ENCODE measurements at places on chromosomes 13 and 19.

DNA sequence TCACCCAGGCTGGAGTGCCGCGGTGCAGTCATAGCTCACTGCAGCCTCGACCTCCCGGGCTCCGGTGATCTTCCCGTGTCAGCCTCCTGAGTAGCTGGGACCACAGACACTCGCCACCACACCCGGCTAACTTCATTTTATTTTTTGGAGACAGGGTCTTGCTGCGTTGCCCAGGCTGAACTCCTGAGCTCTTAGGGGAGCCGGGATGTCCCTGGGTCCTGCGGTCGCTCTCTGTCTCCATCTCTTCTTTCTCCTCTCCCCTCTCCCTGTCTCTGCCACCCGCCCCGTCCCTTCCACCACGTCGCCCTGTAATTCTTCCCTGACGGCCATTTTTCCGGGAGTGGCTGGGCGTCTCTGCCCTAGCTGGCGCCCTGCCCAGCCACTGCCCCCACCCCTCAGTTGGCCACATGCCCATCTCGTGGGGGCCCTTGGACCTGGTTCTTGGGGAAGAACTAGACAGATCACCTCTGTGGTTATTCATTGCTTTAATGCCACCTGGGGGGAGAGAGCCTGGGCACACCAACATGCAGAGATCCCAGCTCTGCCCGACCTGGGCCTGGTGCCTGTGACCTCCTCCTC lies 18.9 kb downstream of the ARID3A start:
- no peak for DNase-seq

DNA sequence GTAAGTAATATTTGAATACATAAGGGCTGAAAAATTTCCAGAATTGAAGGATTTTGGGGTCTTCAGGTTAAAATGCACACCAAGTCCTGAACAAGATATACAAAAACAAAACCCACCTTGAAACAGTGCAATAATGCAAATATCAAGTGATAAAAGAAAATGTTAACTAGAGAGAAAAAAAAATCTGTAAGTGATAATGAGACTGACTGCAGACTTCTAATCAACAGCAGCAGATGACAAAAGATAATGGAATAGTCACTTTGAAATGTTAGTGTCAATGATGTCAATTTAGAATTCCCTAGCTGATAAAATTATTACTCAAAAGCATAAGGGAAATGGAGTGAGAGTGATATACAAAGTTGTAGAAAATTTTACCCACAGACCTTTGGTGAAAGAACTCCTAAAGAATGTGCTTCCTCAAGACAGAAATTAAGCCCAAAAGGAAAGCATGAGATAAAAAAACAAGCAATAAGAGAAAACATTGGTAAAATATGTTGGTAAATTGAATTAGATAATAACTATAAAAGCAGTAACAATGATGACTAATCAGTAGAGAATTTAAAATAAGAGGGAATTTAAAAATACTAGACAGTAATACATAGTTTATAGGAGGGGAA lies 12.4 kb upstream of the DGKH start:
- no peak for DNase-seq

DNA sequence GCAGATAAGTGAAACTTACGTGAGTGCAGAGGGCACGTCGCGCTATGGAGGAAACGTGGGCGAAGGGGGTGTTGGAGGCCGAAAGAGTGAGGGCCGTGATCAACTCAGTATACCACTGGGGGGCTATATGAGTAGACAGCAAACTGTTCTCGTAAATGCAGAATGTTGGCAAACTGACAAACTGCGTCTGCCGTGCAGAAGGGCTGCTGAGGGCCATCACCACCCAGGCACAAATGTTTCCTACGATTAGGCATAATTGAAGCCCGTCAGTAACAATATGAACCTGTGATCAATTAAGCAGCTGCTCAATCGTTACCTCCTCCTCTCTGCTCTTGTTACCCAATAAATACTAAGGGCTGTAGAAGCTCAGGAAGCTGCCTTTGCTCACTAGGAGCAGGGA lies 17.3 kb upstream of the MADCAM1 start:
- DNase-seq, result no peak

- DNase-seq, result no peak
Measured at GRCh38 chr13:40043764-40044163, 388.3 kb downstream of the COG6 start.

DNA sequence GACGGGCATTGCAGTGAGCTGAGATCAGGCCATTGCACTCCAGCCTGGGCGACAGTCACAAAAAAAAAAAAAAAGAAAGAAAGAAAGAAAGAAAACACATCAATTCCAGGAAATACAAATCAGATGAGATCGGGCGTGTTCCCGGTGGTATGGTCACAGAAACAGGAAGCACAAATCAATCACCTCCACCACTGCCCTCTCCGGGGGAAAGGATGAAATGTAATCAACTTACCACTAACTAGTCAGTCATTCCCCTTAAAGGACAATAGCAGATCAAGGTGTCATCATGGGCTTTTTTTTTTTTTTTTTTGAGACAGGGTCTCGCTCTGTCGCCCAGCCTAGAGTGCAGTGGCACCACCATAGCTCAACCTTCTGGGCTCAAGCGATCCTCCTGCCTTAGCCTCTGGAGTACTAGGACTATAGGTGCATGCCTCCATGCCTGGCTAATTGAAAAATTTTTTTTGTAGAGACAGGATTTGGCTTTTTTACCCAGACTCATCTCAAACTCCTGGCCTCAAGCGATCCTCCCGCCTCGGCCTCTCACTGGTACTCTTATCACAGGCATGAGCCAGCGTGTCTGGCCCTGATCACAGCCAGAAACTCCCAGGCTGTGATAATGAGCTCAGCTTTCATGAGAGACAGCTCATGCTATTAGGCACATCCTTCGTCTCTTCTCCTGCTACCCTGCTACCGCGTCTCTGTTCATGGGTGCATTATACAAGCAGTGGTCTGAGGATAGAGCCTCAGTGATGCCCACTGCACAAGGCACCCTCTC lies 6.8 kb upstream of the DPRX start:
- DNase-seq, result no peak

DNA sequence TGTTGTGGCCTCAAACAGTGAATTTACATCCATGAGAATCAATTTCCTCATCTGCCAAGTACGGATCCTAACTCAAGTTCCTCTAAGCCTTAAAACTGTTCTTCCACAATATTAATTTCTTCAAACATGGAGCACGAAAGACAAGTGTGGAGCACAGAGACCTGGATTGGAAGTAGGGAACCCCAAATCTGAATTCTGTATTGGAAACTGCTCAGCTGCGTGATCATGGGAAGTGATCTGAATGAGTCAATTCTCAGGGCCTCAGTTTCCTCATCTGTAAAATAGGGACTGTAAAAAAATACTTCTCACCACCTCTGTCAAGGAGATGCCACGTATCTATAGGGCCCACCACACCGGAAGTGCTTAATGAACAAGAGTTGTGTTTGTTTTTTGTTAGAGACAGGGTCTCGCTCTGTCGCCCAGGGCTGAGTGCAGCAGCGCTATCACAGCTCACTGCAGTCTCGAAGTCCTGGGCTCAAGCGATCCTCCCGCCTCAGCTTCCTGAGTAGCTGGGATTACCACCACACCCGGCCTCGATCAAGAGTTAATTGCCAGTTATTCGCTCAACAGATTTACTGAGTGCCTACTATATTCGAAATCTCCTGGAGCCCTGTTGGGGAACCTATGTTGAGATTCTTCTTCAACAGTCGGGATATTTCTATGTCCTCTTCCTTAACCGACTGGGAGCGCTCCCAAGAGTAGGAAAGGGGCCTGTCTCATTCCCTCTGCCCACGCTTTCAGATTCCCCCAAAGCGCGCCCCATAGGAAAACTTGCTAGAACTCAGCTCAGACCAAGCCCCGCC lies 1.6 kb downstream of the SERTAD3 start:
- DNase-seq, result peak; percentile 32

DNA sequence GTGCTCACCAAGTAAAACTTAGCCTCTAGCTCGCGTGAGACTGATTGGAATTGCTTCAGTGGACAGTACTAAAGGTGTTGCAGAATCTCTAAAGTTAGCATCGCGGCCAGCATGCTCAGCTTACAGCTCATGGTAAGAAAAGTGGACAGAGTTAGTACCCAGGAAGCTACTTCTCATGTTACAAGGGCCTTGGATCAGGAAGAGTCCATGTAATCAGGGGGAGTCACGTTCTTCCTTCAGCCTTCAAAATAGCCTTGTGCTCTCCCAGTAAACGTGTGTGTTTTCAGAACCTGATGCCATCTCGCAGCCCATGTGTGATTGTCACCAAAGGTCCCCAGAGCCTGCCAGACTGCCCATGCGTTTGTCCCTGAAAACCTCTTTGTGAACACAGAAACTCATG lies 195.8 kb upstream of the RNF113B start:
- DNase-seq, result no peak

- DNase-seq, result peak; percentile 90
Measured at GRCh38 chr19:873084-873483, 13.6 kb downstream of the CFD start.

DNA sequence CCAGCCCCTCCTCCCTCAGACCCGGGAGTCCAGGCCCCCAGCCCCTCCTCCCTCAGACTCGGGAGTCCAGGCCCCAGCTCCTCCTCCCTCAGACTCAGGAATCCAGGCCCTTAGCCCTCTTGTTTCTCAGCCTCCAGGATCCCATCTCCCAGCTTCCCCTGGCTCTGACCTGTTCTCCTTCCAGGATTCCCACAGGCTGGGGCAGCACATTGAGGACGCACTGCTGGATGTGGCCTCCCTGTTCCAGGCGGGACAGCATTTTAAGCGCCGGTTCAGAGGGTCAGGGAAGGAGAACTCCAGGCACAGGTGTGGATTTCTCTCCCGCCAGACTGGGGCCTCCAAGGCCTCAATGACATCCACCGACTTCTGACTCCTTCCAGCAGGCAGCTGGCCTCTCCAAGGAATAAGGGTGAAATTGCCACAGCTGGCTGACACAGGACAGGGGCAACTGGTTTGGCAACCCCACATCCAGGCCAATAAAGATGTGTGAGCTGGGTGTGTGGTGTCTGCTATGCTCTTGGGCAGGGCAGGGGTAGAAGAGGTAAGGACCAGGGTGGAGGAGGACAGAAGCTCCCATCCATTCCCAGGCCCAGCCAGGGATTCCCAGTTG lies 22.4 kb downstream of the CPT1C start:
- DNase-seq, result no peak

- DNase-seq, result no peak
Measured at GRCh38 chr19:31659897-31660210, 310.6 kb upstream of the TSHZ3 start.

- DNase-seq, result no peak
Measured at GRCh38 chr19:10344780-10345179, 5.4 kb upstream of the ICAM3 start.

DNA sequence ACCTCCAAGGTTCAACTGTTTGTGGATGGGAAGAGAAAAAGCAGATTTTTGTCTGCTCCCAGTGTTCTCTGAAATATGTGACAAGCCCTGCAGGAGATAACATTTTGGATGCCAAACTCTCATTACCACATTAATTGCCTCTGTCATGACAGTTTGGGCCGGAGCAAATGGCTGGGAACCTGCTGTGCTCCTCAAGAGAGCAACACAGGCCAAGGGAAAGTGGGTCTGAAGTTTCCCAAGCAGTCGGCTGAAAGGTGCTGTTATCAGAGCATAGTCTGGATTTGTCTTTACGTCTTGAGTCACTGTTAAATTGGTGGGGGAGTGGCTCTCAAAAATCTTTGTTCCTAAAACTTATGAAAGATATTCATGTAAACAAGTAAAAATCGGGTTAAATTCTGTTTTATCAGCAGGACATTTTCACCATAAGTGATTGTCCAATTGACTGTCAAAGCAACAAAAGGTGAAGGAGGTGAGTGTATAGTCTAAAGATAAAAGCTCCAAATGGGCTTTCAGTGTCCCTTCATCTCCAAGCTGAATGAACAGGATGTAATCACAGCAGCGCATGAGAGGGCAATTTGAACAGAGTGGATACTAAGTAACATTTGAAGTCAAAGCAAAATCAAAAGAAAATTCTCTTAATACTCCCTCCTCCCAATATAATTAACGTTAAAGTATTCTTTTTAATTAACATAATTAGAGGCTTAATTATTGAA lies 844.8 kb downstream of the PCDH17 start:
- no peak for DNase-seq

GRCh38 chr13:60047918-60048317 lies 115.8 kb downstream of the DIAPH3 start:
- DNase-seq, result no peak

DNA sequence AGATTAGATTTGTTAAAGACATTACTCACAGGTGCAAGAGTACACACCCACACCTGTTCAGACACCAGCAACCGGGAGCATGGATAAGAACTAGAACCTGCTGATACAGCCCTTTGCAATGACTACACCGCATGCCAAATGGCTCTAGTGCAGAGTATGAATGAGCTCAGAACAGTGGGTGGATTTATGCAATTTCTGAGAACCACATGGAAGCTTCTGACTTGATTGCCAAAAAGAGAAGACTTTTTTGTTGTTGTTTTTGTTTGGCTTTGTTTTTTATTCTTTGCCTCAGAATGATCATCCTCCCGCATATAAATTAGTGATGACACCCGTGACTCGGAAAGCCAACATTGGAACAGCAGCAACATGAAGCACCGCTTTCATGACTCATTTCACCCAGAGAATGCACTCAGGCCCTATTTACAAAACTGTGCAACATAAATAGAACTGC lies 77.4 kb upstream of the LRCH1 start:
- no peak for DNase-seq

DNA sequence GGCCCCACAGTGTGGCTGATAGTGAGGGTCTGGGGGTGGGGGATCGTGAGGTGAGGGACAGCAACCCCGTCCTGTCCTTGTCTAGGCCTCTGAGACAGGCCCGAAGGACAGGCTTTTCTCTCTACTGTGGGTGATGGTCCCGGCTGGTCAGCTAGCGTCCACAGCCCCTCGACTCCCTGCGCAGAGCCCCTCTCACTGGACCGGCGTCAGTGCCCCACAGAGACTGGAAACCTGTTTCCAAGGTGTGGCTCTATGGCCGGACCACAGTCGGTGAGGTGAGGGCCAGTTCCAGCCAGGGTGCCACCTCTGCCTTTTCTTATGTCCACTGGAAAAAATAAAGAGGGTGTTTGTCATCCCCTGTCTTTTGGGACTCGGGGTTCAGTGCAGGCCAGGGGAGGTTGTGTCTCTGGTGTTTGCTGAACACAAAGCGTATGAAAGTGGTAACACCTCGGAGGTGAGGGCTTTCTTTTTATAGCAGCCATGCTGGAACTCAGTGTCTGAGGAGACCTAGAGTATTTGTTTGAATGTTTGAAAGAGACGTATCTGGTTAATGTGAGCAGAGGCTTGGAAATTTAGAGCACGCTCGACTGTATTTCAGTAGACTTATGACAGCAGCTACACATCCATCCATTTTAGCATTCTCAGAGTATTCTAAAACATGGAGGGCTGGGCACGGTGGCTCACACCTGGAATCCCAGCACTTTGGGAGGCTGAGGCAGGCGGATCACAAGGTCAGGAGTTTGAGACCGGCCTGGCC lies 22.8 kb downstream of the ATP11A start:
- no peak for DNase-seq

GRCh38 chr13:80584785-80585184 lies 243.9 kb upstream of the SPRY2 start:
- no peak for DNase-seq

Measured in activated naive CD4-positive, alpha-beta T cell treated with anti-CD3 and anti-CD28 coated beads, Interleukin-2, amount 10 ng/mL, durations not matched to agents 7 days and 5 days (primary cell).